ENCODE measurements at places on chromosomes 3 and 15. TPM values are rescaled to one million over a fixed set of nuclear protein-coding genes. Genes with fewer than 3 reads are reported as not detected.

ZPLD1 gene
- polyA plus RNA-seq: 0.05 TPM

KNG1 gene
- not detected for polyA plus RNA-seq

CTXN2 gene
- polyA plus RNA-seq: not detected

GRCh38 chr15:62026487-62027262 is 33.6 kb downstream of the VPS13C start:
- no peak for DNase-seq

DNA sequence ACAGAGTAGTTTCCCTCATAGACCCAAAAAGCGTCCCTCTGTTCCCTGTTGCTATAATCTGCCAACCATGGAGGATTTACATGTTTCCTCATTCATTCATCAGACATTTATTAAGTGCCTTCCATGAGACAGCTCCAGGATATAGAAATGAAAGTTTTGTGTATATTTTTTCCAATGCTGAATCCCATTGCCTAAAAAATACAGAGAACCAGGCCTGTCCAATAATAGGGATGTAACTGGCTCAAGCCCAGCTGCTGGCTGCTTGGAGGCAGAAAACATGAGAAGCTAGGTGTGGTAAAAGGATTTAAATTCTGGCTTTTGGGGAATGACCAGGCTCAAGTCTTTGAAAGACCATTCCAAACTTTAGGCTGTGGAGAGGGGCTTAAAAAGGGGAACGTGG is 41.5 kb downstream of the RARB start:
- no peak for DNase-seq

DNA sequence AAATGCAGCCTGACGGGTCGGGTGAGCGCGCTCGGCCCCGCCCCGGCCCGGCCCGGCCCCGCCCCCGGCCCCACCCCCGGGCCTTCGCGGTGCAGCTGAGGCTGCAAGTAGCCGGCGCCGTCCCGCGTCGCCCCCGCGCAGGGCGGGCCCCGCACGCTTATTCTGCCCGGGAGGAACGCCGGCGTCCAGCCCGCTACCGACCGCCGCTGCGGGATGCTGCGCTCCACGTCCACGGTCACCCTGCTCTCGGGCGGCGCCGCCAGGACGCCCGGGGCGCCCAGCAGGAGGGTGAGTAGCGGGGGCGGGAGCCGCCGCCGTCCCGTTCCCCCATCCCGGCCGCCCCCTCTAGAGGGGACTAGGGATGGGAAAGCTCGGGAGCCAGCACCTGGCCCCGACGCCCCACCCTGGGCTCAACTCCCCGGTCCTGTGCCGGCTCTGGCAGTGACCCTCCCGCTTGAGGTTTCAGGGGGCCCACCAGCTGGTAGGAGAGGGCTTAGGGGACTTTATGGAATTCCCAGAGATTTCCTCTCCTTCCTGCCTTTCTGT is at the start of gene MYZAP:
TSS of gene MYZAP (plus strand) at position 83 of the 546 bp plus-strand sequence. CDS start at position 214, 131 bp downstream.
- no peak for DNase-seq
